ENCODE measurements at places on chromosomes 12 and 14. TPM values are rescaled to one million over a fixed set of nuclear protein-coding genes. Genes with fewer than 3 reads are reported as not detected.

The POTEM gene
- total RNA-seq, result not detected

The MEG3 gene
- 77.9 TPM for total RNA-seq

The HOTAIR gene
- total RNA-seq, result 6.6 TPM

The MYF6 gene
- not detected for total RNA-seq

The TBPL2 gene
- total RNA-seq, result not detected

The TMPO gene
- total RNA-seq, result 42.0 TPM

The PRB3 gene
- total RNA-seq, result not detected

The SERPINA5 gene
- total RNA-seq, result 4.4 TPM

The KRT79 gene
- not detected for total RNA-seq

The TAS2R9 gene
- not detected for total RNA-seq

The PROX2 gene
- 0.13 TPM for total RNA-seq

The OSGEP gene
- total RNA-seq, result 39.7 TPM

The DHH gene
- total RNA-seq, result 0.70 TPM

The SLCO1A2 gene
- not detected for total RNA-seq

The MYO1H gene
- not detected for total RNA-seq

DNA sequence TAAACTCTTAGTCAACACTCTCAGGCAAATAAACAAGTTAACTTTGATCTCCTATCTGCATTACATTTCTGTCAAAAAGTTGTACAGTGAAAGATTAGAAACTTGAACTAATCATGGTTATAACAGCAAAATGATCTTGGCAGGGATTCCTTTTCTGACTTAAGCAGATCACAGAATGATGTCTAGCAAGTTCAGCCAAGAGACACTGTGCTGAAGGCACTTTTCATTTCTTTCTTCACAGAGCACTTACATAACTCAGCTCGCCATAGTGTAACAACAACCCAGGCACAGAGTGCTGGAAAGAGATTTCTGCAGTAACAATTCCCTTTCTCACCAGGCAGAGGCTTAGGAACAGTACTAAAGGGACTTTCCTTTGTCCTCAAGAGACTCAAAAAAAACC lies 19.6 kb upstream of the CSRP2 start:
- DNase-seq, result no peak

DNA sequence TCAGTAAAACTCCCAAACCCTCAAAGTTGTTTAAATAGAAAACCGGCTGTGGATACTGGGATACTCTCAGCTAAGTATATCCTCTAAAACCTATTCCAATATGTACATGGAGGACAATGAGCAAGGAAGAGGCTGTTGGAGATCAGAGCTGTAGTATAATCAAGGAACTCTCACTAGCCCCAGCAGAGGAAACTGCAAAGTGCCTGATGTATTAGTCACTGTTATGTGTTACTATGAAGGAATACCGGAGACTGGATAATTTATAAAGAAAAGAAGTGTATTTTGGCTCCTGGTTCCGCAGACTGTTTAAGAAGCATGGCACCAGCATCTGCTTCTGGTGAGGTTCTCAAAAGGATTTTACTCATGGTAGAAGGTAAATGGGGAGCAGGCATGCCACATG lies 65.6 kb upstream of the RPL10L start:
- DNase-seq, result no peak

- no peak for DNase-seq
Observed at GRCh38 chr12:11795913-11796459, 146.5 kb downstream of the ETV6 start.

DNA sequence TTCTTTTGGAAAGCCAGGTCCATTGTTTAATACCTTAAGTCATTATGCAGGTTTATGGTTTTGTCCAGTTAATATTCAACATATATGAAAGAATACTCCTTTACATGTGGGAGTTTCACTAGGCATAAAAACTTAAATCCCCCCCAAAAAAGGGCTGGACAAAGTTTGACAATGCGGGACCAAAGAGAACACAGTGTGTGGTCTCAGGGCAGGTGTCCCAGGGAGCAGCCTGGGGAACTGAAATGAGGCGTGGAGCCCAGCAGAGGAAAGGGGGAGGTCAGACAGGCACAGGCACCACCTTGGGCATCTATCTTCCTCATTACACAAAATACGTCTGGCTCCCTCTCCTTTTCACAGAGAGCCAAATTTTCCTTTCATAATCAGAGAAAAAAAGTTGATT lies 22.5 kb downstream of the PKP2 start:
- no peak for DNase-seq

DNA sequence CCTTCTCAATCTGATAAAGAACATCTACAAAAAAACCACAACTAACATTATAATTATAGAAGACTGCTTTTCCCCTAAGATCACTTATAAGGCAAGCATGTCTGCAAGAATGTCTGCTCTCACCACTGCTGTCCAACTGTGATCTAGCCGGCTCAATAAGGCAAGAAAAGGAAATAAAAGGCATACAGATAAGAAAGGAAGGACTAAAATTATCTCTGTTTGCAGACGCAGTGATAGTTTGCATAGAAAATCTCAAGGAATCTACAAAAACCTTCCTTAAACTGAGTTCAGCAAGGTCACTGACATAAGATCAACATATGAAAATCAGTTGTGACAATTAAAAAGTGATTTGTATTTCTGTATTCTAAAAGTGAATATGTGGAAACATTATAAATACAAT lies 138.0 kb upstream of the EGLN3 start:
- no peak for DNase-seq

- no peak for DNase-seq
Observed at GRCh38 chr14:104693482-104694431, 4.3 kb downstream of the INF2 start.

- no peak for DNase-seq
Observed at GRCh38 chr14:50820786-50821509, 10.0 kb downstream of the NIN start.

DNA sequence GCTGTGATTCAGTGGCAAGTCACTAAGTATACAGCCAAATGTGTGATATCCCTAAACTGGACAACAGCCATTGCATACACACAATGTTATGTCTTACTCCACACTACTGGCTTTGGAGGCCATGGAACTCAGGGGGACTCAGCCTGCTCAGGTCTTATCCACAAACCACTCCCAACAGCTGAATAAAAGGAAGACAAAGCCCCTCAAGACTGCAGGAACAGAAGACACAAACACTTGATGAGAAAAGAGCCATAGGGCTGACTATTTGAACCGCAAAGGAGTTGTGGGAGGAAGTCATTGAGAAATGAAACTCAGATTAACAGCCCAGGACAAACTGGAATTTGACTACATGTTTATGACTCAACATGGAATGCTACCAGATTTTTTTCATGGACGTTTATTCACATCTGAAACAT lies 40.9 kb downstream of the PTGER2 start:
- no peak for DNase-seq

GRCh38 chr14:103393676-103394626 lies 8.7 kb downstream of the MARK3 start:
- DNase-seq, result no peak

GRCh38 chr14:101033446-101034165 lies 130.1 kb upstream of the RTL1 start:
- DNase-seq, result no peak

- DNase-seq, result no peak
Observed at GRCh38 chr14:24662753-24663152, 28.8 kb upstream of the GZMB start.

- DNase-seq, result no peak
Observed at GRCh38 chr12:108890208-108890607, 10.3 kb downstream of the DAO start.

GRCh38 chr12:5096241-5096924 lies 52.7 kb downstream of the KCNA5 start:
- no peak for DNase-seq

GRCh38 chr12:10957741-10958140 lies 18.7 kb upstream of the TAS2R14 start:
- no peak for DNase-seq

GRCh38 chr14:78016532-78016931 lies 153.6 kb upstream of the NRXN3 start:
- DNase-seq, result no peak

DNA sequence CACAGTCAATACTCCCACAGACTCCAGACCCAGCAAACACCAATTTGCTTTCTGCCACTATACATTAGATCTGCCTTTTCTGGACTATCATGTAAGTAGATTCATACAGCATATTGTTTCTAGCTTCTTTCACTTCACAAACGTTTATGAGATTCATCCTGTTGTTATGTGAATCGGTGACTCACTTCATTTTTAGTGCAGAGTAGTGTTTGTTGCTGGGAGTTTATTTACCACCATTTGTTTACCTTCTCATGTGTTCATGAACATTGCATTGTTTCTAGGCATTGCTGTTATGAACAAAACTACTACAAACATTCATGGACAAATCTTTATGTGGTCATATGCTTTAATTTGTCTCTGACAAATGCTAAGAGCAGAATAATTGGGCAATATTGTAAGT lies 807.8 kb upstream of the TMEM132C start:
- DNase-seq, result no peak

- DNase-seq, result no peak
Observed at GRCh38 chr12:95599880-95600279, 48.6 kb upstream of the USP44 start.

DNA sequence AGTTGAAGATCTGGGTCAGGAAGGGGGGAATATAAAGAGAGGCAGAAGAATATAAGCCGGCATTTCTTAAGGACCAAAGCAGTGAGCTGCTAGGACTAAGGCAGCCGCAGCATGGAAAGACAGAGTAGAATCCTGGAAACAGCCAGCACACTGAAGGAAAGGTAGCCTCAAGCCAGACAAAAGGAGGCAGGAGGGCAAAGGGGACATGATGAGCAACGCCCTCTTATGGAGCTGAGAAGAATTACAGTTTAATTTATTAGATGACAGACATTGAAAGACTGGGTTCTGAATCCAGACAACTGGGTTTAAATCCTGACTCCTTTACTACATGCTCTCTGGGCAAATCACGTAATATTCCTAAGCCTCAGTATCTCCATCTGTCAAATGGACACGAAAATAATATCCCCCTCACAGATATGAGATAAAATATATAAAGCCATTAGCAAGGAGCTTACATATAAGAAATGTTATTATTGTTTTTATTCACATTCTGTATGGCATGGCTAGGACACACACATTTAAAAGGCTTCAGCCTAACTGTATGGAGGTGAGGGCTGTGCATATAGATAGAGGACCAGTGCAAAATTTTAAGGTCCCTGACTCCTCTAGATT lies 8.1 kb upstream of the PCED1B start:
- DNase-seq, result no peak

DNA sequence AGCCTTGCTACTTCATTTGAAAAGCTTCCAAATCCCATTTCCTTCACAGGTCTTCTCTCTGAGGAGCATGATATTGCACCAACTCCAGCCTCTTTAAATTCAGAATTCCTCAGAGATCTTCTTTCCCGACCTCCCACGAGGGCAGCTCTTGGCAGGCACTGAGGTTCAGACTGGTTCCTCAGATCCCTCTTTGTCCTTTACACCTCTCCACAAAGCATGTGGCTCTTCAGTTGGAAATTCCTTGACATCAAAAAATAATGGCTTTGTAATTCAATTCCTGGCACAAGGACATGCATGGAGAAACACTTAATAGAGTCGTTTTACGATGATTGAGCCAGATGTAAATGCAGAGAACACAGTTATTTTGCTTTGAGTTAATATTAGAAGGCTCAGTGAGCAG lies 63.2 kb upstream of the TMX1 start:
- DNase-seq, result no peak

DNA sequence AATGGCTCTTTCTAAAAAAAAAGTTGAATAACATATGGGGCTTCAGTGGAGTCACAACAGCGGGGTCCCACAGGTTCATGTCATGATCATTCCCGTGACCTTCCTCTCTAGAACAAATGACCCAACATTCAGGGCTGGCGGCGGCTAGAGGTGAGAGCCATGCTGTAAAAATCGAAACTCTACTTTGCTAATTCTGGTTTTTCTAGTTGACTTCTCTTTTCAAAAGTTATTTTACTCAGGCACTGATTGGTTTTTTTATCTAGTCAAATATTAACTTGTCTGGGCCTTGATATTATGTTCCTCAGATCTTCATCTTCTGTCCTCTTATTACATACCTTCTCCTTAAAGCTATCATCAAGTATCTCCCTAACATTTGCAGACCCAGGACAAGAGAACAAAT lies 402.9 kb upstream of the SOX5 start:
- DNase-seq, result no peak

GRCh38 chr14:79089576-79089975 lies 919.4 kb downstream of the NRXN3 start:
- no peak for DNase-seq

DNA sequence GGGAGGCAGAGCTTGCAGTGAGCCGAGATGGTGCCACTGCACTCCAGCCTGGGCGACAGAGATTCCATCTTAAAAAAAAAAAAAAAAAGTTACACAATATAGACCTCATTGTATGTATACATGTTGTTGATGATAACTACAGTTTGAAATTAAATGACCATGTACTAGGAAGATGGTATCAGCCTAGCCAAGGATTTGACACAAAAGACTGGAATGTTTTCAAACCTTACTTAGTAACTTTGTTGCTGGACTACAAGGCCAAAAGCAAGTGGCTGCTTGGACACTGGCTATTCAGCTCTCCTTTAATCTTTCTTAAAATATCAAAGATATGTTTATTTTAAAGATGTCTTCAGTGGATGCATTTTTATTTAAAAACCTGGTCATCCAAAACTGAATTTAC lies 18.9 kb upstream of the NUDT4 start:
- DNase-seq, result no peak

GRCh38 chr14:66359500-66359899 lies 126.7 kb upstream of the CCDC196 start:
- no peak for DNase-seq

GRCh38 chr12:95548539-95549391 lies 2.5 kb downstream of the USP44 start:
- peak; percentile 48 for DNase-seq

- no peak for DNase-seq
Observed at GRCh38 chr14:73236157-73236556, 1.1 kb upstream of the PAPLN start.

DNA sequence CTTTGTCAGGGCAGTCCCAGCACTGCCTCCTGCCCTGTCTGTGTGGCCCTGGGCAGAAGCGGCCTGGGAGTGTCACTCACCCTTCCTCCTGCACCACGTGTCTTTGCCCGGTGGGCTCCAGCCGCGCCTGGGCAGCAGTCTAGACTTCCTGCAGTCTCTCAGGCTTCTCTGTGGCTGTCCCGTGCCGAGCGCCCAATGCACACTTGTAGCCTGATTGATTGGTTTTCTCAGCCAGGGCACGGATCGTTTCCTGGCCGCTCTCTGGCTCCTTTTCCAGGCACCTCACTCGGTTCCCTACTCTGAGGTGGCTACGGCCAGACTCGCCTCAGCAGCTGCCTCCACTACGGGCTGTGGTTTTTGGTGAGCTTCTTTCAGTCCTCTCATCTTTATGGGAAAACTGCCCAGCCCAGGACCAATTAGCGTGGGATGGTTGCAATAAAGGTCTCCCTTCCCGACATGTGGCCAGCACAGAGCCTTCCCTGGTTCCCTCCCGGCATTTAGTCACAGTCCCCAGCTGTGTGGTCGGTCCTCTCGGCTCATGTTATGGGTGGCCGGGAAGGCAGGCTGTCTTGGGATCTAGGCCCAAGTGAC lies 133.1 kb downstream of the CACNA1C start:
- DNase-seq, result no peak

DNA sequence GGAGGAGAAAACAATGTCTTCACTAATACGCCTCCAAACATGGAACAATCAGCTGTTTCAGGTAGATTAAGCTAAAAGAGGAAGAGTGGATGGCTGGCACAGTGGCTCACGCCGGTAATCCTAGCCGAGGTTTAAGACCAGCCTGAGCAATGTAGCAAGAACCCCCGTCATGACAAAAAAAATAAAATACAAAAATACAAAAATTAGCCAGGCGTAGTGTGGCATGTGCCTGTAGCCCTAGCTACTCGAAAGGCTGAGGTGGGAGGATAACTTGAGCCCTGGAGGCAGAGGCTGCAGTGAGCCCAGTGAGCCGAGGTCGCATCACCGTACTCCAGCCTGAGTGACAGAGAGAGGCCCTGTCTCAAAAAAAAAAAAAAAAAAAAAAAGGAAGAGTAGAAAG lies 1.2 kb upstream of the MED13L start:
- no peak for DNase-seq
